ENCODE measurements at places on chromosomes 1 and 21.

GRCh38 chr1:69320757-69321211, 246.9 kb upstream of the LRRC7 start:
- DNase-seq = no peak

DNA sequence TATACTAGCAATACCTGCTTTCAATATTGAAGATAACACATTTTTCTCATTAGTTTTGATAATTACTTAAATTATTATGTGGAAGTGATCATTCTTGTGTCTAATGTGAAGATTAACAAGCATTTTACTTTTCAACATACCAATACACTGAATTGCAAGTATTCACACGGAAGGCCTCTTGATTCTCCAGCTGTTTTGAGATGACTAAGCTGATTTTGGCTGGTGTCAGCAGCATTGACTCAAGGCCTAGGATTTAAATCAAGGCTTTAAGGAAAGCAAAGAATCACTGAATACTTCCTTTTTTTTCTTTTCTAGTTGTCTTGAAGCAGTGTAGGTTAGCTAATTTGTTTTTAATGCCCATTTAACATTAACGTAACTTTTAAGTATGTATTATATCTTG, 373.7 kb downstream of the SRGAP2C start:
- DNase-seq = no peak

- no peak for DNase-seq
These were observed 33.4 kb upstream of the SLC2A1 start for GRCh38 chr1:42992054-42992571.

- DNase-seq = no peak
These were observed 72.9 kb upstream of the CTTNBP2NL start for GRCh38 chr1:112322983-112323678.

GRCh38 chr1:207951652-207952051, 40.7 kb upstream of the CD34 start:
- DNase-seq = no peak

DNA sequence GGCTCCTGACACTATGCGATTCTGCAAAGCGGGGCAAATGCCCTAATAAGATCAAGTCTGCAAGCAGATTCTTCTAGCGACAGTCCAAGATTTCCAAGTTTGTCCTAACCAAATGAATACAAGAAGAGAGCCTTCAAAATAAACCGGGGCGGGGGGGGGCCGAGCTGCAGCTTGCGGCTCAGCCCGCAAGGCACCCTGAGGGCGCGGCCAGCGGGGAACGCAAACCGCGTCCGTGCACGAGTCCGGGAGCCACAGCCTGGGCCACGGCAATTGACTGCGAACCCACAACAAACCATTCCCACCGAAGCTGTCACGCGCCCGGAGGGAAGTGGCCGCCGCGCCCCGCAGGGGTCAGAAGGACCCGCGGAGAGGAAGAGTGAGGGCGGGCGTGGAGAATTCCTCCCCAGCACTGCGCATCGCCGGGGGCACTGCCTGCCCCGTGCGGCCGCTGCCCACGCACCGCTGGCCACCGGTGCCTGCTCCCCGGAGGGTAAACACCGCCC, 687 bp downstream of the TGFBR3 start:
- peak; percentile 72 for DNase-seq

DNA sequence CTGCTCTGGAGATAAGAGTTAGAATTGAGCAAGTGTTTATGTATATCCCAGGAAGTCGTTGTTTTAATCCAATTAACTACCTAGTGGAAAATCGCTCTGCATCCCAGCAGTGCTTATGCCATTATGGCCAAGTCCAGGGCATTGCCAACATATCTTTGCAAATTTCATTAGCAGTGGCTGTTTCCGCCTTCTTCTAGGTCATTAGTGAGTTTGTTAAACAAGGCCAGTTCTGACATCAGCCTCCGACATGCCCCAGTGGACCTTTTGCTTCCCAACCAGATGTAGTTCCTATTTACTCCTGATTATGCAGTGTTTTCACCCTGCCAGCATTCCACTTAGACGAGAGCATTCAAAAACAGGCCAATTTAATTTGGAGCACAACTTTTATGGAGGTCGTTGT, 106.8 kb upstream of the FAM78B start:
- no peak for DNase-seq

- DNase-seq = no peak
These were observed 61.2 kb downstream of the OLFML3 start for GRCh38 chr1:114040273-114041015.

DNA sequence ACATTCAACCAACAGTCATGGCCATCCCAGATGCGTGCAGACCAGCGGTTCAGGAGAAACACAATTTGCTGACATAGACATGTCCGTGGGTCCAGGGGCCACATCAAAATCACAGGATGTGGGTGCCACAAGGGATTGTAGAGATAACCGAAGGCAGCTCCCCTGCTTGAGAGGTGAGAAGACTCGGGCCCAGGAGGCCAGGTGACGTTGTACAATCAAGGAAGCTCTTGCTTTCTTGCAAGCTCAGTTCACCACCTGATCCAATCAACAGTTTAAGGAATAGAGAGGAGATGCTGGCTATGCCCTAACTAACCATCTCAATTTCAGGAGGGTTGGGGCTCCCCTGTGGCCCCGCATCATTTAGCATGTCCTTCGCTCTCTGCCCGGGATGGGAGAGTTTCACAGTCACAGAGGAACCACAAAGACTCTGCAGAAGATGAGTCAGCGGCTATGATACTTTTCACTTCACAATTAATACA, 19.5 kb downstream of the UBASH3A start:
- no peak for DNase-seq

DNA sequence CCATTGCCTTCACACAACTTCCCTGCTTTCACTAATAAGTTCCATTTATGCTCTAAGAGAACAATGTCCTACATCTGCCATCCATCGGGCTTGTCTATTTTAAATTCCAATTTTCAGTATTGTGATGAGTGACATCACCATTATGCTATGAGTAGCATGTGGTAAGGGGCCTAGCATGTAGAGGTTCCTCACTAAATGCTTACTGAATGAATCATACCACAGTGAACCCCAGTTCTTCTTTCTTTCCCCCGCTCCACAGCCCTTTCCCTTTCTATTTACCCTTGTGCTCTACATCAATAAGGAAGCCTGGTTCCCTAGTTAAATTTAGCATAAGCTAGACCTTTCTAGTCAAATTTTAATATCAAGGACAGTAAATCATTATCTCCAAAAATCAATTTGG, 195.0 kb upstream of the RGS18 start:
- no peak for DNase-seq

GRCh38 chr1:54619749-54620148, 3.6 kb downstream of the FAM151A start:
- no peak for DNase-seq

DNA sequence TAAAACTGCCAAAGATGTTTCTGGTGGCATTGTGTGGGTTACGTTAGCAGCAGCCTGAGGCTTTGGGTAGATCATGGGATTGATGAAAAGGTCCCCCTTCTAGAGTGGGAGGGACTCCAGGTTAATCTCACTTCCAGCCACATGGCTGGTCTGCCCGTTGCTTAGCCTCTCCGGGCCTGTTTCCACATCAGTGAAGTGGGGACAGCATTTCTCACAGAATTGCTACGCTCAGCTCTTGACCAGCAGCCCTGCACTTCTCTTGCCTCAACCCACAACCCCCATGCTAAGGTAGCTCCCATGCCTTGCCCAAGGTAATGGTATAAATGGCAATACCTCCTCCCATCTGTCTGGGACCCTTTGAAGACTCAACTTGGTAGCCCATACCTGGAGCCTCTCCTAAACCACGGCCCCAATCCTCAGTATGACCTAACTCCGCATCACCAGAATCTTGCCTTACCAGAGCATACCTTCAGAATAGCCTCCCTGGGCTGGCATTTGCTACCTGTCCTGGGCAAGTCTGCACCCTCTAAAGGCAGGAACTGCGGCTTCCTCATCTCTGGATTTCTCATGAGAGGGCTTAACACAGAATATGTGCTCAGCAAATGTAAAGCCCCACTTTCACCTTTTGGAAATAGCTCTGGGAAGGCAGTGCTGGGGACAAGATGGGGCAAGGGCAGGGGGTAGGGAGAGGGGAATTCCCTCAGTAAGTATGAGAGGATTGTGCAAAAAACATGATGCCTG, 10.9 kb upstream of the GUCA2A start:
- DNase-seq = no peak

- DNase-seq = no peak
These were observed 11.0 kb upstream of the ZFP69B start for GRCh38 chr1:40439247-40439646.

DNA sequence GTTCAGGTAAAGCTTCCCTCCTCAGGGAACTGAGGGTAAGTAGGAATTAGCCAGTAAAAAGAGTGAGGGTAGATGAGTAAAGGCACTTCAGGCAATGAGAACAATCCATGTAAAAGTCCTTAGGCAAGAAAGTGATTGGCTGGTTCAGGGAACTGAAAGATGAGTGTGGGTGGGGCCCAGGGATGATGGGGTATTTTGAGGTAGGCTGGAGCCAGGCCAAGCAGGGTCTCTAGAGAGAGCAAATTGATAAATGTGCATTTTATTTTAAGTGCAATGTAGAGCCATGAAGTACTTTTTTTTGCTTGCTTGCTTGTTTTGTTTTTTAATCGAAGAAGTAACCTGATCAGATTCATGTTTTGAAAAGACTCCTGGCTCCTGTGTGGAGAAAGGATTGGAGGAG, 26.5 kb downstream of the OSBPL9 start:
- no peak for DNase-seq

DNA sequence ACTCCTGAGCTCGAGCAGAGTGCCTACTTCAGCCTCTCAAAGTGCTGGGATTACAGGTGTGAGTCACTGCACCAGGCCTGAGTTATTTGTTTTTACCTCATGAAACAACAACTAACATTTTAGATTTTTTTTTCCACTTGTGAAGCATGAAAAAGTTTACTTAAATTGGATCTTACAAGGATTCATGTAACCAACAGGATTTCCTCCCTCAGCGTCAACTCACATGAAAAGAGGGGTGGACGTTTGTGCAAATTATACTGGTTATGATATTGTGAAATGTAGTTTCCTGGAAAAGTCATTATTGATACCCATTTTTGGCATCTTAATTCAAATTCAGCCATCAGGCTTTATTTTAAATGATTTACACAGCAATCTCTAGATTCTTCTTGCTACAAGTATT, 6.5 kb downstream of the CNST start:
- no peak for DNase-seq

DNA sequence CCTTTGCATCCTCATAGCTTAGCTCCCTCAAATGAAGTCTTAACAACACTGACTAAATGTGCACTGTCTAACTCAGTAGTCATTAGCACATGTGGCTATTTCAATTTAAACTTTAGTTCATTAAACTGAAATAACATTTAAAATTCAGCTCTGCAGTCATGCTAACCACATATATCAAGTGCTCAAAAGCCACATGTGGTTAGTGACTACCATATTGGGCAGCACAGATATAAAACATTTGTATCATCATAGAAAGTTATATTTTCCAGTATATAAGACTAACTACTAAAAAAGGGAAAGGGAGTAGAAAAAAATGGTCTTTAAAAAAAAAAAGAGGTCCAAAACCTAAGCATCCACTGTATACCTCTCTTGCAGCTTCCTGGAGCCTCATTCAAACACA, 64.1 kb downstream of the SETD4 start:
- no peak for DNase-seq

DNA sequence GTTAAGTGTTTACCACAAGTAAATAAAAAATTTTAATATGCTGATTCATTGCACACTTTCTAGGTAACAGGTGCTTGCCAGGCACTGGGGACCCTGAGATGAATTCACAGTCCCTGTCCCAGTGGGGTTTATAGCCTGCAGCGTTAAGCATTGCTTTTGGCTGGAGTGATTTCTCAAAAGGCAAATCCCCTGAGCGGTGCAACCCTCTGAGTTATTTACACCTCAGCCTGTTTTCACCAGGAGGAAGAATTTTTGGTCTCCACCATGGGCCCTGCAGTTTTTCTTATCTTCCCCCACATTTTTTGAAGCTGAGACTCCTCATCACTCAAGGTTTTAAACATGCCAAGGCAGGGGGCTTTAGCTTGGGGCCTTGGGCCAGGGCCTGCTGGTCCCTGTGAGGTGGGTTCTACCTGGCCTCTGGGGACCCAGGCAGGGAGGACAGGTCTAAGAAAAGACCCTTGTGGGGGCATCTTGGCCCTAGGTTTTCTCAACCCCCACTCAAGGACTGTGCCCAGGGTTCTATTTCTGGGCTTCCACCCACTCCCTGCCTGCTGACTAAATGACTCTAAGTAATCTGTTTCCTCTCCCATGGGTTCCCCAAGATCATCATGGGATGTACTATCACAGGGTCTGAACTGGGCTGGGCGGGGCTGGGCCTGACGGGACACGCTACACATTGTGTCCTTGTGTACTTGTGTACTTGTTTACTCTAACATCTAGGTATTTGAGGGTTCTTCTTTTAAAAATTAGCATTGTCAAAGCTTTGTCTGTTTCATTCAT, 10.2 kb upstream of the CHIT1 start:
- no peak for DNase-seq

DNA sequence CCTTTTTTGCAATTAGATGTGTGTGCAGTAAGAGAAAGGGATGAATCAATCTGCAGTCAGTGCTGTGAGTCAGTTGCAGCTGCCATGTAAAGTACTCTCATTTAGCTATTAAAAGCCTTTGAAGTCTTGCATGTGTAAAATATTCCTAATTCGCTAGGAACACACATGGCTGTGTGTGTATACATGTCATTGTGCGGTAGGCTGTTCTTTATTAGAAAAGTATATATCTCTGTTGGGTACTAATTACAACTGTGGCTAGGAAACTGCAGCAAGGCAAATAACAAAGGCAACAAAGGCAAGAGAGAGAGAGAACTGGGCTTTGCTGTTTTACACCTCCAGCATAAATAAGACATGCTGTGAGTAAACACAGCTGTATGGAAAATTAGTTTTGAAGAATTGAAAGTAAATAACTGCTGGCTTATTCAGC, 41.7 kb downstream of the EPB41 start:
- DNase-seq = no peak

DNA sequence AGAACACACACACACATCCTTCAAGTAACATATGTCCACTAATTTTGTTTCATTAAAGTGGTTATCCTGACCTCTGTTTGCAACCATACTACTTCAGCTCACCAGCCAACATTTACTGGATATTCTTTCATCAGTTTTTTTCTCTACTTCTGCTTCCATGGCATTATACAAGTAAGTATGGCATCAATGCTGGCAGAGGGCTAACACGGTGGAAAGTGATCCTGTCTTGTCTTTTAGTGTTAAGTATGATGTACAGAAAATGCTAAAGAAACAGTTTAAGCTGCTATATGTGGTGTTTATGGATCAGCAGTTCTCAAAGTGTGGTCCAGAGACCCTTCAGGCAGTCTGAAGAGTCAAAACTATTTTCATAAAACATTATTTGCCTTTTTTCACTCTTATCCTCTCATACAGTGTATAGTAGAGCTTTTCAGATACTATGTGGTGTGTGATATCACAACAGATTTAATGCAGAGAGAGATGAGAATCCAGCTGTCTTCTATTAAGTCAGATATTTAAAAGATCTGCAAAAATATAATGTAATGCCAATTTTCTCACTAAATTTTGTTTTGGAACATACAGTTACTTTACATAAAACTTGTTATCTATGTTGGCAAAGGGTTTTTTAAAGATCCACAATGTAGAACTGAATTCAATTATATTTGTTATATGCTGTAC, 46.6 kb downstream of the FOXJ3 start:
- DNase-seq = no peak

GRCh38 chr1:14071581-14071980, 371.6 kb downstream of the PRDM2 start:
- DNase-seq = no peak

Measured in sciatic nerve (tissue), 2 donors.